ENCODE measurements at places on chromosomes 16 and 17. TPM values are rescaled to one million over a fixed set of nuclear protein-coding genes. Genes with fewer than 3 reads are reported as not detected.

- DNase-seq: no peak
Observed at GRCh38 chr16:84514874-84515835, 10.7 kb upstream of the MEAK7 start.

CLEC18A gene
- total RNA-seq: 2.2 TPM

DNA sequence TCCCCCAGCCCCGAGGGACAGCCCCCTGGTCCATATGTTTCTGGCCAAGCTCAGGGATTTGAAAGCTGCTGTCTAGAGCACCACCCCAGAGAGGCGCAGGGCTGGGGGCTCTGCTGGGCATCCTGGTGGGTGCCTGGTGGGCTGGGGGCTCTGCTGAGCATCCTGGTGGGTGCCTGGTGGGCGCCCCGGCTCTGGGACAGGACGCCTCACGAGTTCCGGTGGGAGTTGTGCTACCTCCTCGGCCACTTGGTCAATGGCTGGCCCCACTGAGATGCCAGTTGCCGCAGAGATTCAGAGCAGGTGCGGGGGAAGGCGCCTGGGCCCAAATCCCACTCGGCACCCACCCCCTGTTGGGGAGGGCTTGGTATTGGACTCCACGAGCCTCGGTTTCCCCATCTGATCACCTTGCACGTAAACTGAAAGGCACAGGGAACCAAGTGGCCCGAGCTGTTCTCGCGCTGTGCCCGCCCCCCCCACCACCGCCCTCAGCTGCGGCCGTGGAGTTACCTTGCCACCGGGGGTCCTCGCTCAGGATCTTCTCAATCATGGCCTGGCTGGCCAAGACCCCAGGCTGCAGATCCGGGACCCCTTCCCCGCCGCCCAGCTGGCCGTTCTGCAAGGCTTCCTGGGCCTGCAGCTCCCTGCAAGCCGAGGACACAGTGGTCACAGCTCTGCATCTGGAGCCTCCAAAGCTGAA, 13.3 kb downstream of the UNKL start:
- no peak for DNase-seq

NLE1 gene
- total RNA-seq: 20.0 TPM

GRCh38 chr16:69286941-69287713, 24.0 kb upstream of the VPS4A start:
- peak; percentile 48 for DNase-seq

DNA sequence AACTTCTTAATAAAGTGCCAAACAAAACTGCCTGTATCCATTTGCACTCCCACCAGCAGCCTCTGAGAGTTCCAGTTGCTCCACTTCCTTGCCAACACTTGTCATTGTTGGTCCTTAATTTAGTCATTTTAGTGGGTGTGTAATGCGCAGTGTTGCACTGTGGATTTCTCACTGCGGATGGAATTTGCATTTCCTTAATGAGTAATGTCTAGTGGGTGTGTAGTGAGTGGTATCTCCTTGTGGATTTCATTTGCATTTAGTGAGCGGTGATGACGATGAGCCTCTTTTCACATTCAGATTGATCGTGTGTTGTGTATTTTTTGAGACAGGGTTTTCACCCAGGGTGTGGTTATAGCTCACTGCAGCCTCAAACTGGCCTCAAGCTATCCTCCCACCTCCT, 4.1 kb upstream of the MSLN start:
- DNase-seq: no peak

- DNase-seq: no peak
Observed at GRCh38 chr16:69859105-69859989, 91.8 kb upstream of the CLEC18A start.

Data from ureter (tissue), 1 donor.